Activated CD4-positive, alpha-beta T cell treated with anti-CD3 and anti-CD28 coated beads, Interleukin-2, amount 10 ng/mL, durations not matched to agents 24 days and 14 days (primary cell): ENCODE measurements at places on chromosomes 6 and 20.

DNA sequence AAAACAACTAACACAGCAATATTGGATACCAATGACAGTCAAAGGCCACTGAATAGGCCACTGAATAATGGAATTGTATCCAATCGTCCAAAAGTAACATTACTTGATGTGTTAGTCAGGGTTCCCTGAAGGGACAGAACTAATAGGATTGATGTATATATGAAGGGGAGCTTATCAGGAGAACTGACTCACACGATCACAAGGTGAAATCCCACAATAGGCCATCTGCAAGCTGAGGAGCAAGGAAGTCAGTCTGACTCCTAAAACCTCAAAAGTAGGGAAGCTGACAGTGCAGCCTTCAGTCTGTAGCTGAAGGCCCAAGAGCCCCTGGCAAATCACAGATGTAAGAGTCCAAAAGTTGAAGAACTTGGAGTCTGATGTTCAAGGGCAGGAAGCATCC, 571.4 kb downstream of the PRKN start:
- no peak overlapping the region for H3K27ac ChIP-seq
- no peak overlapping the region for H3K4me3 ChIP-seq
- no peaks in the 10 kb centered on the region for H3K27me3 ChIP-seq
- no peaks in the 10 kb centered on the region for H3K36me3 ChIP-seq
- DNase-seq, result no peak

DNA sequence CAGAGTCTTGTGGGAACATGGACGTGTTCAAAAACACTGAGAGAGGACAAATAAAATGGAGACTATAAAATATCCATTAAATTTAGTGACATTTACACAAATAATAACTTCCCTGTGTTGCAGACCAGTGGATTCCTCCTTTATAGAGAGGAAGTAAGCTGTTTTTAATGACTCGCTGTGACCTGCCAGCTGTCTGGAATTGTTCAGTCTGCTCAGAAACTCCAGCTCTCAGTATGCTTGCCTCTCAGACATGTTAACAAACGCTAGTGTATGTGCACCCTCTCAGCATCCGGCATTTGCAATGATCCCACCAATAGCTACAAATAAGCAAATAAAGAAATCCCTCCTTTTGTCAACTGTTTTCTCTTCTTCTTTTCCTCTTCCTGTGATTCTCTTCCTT, 158.0 kb upstream of the TCF21 start:
- H3K4me1 ChIP-seq, result no peaks in the 10 kb centered on the region
- H3K27me3 ChIP-seq, result no peaks in the 10 kb centered on the region
- no peak overlapping the region for H3K4me3 ChIP-seq
- H3K36me3 ChIP-seq, result no peaks in the 10 kb centered on the region
- no peak overlapping the region for H3K27ac ChIP-seq

DNA sequence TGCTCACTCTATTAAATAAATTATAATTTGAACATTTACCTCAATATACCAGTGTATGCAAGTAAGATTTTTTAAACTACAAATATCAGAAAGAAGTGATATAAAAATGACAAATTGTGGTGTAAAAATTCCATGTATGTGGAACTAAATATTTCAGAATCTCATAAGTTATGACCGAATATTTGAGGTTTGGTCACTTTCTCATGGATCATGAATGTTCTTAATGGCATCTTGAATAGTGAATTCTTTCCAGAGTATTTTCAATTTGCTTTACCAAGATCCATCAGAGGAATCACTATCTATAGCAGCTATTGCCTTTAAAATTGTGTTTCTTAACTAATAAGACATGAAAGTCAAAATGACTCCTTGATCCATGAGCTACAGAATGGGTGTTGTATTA, 950.6 kb downstream of the TBC1D32 start:
- H3K4me3 ChIP-seq, result no peak overlapping the region
- no peak for DNase-seq
- H3K4me1 ChIP-seq, result no peaks in the 10 kb centered on the region
- no peaks in the 10 kb centered on the region for H3K36me3 ChIP-seq

GRCh38 chr6:34004706-34005105, 141.2 kb downstream of the GRM4 start:
- no peaks in the 10 kb centered on the region for H3K4me1 ChIP-seq
- H3K27ac ChIP-seq, result no peak overlapping the region
- no peak overlapping the region for H3K4me3 ChIP-seq
- H3K36me3 ChIP-seq, result no peaks in the 10 kb centered on the region
- H3K27me3 ChIP-seq, result peaks cover 18% of the 10 kb centered on the region

GRCh38 chr6:87287251-87287650, 35.1 kb upstream of the SMIM8 start:
- H3K4me3 ChIP-seq, result no peak overlapping the region
- no peak for DNase-seq
- H3K4me1 ChIP-seq, result no peaks in the 10 kb centered on the region
- H3K27ac ChIP-seq, result no peak overlapping the region
- peaks cover 16% of the 10 kb centered on the region for H3K27me3 ChIP-seq

GRCh38 chr6:151390851-151391470, 398 bp downstream of the ZBTB2 start:
- peaks cover 47% of the 10 kb centered on the region for H3K4me1 ChIP-seq
- peak; percentile 94 for DNase-seq
- H3K27me3 ChIP-seq, result no peaks in the 10 kb centered on the region
- H3K36me3 ChIP-seq, result peaks cover 32% of the 10 kb centered on the region
- H3K27ac ChIP-seq, result peak overlapping the region; percentile 95
- peak overlapping the region; percentile 97 for H3K4me3 ChIP-seq

DNA sequence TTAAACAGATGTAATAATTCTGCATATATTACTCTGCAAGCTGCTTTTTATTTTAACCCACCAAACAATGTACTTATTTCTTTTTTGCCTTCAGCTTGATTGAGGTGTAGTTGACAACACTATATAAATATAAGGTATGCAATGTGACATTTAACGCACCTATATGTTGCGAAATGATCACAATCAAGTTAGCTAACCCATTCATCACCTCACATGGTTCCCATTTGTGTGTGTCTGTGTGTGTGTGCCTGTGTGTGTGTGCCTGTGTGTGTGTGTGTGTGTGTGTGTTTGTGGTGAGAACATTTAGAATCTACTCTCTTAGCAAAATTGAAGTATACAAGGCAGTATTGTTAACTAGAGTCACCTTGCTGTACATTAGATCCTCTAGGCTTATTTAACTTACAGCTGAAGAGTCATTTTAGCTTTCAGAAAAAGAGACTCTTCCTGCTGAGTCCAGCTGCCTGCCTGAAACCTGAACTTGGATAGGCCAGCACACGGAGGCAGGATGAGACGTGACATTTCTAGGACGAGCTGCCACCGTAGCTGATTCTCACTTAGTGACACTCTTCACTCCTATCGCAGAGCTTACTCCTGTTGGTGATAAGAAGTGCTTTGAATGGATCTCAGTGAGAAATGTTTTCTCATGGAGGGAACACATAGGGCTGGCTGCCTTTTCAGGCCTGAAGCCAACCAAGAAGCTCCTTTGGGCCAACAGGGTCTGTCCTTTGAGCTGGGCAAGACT, 126.5 kb upstream of the RIPOR2 start:
- H3K27ac ChIP-seq, result no peak overlapping the region
- no peak overlapping the region for H3K4me3 ChIP-seq

DNA sequence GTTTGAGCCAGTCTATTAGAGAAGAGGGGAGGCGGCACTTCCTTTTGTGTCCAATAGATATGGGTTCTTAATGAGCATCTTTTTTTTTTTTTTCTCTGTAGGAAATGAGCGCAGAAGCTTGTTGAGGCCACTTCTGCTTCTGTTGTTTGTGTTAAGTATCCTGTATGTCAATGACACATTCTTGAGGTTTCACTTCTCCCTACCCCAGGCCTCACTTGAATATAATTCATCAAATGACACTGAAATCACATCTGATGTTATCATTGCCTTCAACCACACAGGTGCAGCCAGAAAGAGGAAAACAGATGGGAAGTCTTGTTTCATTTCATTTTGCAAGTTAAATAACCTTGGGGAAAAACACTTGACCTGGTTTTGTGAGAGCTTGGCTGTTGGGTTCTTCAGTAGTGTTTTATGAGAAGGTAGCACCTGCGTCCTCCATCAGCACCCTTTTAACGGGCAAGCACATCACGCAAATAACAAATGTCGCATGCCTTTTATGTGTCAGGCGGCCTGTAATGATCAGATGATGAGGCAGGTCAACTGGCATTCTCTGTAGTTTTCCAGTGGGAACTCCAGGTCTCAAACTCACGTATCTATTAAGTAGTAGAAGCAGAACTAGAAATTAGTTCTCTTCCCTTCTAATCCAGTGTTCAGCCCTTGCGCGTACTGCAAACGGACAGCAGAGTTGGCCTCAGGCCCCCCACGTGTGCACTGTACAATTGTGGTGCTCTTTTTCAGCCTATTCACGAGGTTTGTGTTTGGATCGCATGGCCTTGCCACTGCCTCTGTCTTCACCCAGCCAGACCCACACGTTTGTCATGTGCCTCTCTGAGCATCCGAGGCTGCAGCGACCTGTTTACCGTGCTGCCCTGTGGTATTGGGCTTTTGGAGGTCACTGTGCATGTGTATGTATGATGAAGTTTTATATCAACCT, 23.5 kb downstream of the PLEKHG1 start:
- DNase-seq, result no peak
- H3K27me3 ChIP-seq, result peaks cover 18% of the 10 kb centered on the region
- H3K4me3 ChIP-seq, result no peak overlapping the region

GRCh38 chr6:19569563-19569962, 267.6 kb upstream of the ID4 start:
- H3K27ac ChIP-seq, result no peak overlapping the region
- no peaks in the 10 kb centered on the region for H3K36me3 ChIP-seq
- no peak overlapping the region for H3K4me3 ChIP-seq
- no peaks in the 10 kb centered on the region for H3K4me1 ChIP-seq
- no peak for DNase-seq
- no peaks in the 10 kb centered on the region for H3K27me3 ChIP-seq

DNA sequence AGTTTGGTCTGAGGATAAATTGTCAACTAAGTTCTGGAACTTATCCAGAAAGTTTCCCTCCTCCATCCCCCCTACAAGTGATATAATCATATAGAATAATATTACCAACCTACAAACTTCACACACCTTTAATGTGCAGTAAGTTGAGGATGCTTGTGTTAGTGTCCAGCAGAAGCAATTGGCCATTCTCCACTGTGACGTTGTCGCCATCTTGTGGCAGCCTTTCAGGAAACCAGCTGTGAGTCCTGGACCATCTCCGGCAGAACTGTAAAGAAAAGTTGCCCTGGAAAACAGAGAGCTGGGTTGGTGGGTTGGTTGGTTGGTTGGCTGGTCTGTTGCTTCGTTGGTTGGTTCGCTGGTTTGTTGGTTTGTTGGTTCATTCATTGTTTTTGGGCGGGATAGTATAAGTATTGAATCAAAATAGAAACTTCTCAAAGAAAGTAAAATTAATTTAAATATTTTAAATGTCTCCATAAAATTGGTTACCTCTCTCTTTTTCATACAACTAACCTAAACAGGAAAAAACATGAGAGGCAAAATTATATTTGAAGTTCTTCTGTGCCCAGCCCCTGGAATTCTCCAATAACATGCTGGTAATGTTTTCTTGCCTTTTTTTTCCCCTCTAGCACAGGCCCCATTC, 127.5 kb downstream of the PKHD1 start:
- peaks cover 3% of the 10 kb centered on the region for H3K27me3 ChIP-seq
- H3K36me3 ChIP-seq, result no peaks in the 10 kb centered on the region
- H3K4me1 ChIP-seq, result peaks cover 1% of the 10 kb centered on the region
- peak; percentile 81 for DNase-seq
- H3K27ac ChIP-seq, result no peak overlapping the region
- no peak overlapping the region for H3K4me3 ChIP-seq

DNA sequence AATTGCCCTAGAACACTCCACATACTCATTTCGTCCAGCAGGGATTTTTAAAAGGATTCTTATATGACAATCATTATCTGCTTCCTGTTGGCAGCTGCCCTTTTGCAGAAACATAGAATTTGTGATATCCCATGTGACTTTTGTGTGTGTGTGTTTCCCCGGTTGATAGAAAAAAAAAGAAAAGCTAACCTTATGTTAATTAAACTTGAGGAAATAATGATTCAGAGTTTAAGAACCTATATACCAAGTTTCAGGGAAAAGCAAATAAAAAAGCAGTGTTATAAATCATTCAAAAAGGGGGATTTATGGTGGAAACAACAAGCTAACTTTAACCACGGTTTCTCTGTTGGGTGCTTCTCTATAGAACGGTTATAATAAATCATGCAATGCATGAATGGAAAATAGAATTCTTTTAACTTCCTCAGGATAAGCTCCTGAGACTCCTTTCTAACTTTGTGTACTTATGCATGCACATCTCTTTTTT, 826.9 kb upstream of the EYS start:
- no peaks in the 10 kb centered on the region for H3K27me3 ChIP-seq
- DNase-seq, result no peak

GRCh38 chr6:81788748-81789147, 36.3 kb upstream of the TENT5A start:
- no peak for DNase-seq
- H3K27me3 ChIP-seq, result no peaks in the 10 kb centered on the region
- H3K27ac ChIP-seq, result no peak overlapping the region
- no peaks in the 10 kb centered on the region for H3K36me3 ChIP-seq

- no peak overlapping the region for H3K4me3 ChIP-seq
- DNase-seq, result no peak
- H3K27me3 ChIP-seq, result no peaks in the 10 kb centered on the region
- peaks cover 28% of the 10 kb centered on the region for H3K4me1 ChIP-seq
Measured at GRCh38 chr6:33405386-33405940, 5.4 kb upstream of the PHF1 start.

DNA sequence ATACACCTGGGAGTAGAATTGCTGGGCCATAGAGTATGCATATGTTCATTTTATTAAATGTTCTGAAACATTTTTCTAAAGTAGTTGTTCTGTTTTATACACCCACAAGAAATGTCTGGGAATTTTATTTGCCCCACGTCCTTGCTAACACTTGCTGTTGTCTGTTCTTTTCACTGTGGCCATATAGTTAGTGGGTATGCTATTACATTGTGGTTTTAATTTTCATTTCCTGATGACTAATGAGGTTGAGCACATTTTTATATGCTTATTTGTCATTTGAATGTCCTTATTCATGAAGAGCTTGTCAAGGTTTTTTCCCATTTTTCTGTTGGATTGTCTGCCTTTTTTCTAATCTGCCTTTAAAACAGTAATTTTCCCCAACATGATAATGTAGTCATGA, 41.5 kb upstream of the TGM3 start:
- peaks cover 19% of the 10 kb centered on the region for H3K27me3 ChIP-seq
- peaks cover 12% of the 10 kb centered on the region for H3K4me1 ChIP-seq
- DNase-seq, result no peak

DNA sequence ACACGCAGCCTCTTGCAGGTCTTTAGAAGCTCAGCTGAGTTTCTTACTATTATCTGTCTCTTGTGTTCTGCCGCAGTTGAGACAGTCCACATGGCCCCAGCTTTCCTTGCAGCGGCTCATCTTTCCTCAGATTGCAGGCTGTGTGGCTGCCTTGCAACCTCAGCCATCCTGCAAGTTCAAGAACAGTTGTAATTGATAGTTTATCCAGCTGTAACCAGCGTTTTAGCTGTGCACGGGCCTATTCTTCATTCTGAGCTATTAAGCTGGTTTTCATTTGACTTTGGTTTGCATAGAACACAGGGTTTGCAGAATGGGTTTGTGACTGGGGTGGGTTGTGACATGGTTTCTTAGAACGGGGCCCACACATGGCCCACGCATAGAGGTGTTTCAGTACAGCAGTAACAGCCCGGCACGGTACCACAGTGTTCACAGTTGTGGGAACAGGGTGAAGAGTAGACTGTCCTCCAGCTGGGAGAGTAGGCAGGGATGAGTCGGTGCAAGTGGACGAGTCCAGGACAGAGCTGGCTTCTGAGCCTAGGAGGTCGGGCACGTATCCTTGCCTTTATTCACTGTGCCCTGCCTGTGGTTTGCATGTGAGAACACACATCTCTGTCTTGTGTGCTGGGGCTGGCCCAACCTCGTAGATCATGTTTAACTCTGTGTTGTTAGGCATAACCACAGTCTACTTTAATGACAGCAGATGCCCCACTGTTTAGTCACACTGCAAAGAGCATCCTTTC, 89.2 kb downstream of the RPP40 start:
- H3K27me3 ChIP-seq, result no peaks in the 10 kb centered on the region
- peaks cover 25% of the 10 kb centered on the region for H3K4me1 ChIP-seq
- DNase-seq, result no peak
- H3K36me3 ChIP-seq, result peaks cover 4% of the 10 kb centered on the region
- H3K4me3 ChIP-seq, result no peak overlapping the region
- H3K27ac ChIP-seq, result no peak overlapping the region
